Breast epithelium (tissue), 4 donors: ENCODE measurements at places on chromosomes 13 and 19. TPM values are rescaled to one million over a fixed set of nuclear protein-coding genes. Genes with fewer than 3 reads are reported as not detected.

DNA sequence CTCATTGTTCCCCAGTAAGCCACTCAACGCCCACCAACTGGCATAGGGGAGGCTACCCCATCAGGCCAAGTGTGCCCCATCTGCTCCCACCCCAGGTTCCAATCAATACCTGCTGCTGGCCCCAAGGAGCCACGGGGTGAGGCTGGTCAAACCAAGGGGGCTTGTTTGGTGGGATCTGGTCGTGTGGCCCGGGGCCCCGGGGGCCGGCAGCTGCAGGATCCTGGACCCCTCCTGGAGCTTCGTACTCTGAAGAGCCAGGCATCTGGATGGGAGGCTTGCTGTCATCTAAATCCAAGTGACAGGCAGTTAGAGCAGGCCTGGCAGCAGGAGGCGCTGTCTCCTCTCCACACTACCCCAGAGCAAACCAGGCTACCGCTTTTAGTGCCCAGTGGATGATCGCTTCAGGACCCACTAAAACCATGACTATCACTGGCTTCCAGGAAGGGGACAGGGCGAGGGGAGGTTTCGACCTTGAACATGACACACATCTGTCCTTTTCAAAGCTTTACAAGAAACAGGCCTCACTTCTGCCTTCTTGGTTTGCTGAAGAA is 14.2 kb downstream of the CHERP start:
- no peak for DNase-seq

DNA sequence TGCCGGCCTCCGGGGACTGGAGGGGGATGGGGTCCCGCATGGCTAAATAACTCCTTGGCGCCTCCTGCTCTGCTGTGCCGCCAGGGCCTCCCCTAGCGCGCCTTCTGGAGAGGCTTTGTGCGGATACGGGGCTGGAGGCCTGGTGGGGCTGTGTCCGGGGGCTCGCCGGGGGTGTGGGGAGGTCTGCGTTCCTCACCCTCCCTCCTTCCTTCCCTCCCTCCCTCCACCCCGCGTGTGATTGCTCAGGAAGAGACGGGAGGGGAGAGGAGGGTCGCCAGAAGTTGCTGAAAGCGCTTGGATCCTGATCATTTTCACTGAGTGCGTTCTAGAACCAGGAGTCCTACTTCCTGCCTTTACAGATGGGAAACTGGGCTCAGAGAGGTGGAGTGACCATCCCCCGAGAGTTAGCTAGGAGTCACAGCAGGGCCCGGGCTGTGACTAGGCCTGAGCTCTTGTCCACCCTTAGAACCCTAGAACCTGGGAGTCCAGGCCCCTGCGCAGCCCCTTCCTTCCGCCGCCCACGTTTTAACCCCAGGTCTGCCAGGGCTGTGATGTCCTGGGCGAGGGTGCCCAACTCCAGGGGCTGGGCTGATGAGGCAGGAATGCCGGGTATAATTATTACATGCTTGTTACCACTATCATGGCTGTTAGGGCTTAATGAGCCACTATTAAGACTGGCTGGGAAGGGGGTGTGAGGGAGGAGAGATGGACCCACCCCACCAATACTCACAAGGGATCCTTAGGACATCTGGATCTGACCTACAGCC is 782 bp upstream of the JUND start:
- DNase-seq, result peak; percentile 72

DNA sequence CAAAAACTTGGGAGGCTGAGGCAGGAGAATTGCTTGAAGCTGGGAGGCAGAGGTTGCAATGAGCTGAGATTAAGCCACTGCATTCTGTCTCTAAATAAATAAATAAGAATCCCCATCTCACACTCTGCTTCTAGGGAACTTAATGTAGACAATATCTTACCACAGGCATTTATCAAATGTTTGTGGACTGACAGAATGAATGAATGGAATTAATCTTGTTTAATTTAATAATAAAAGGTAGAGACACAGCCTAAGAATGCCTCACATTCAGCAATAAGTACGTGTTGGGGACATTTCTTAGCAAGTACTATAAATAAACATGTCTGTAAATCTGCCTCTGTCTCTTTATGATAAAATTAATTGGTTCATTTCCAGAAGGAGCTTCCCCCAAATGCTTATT is 36.2 kb upstream of the RBM26 start:
- DNase-seq, result no peak

GRCh38 chr13:41847216-41847615 is 113.7 kb downstream of the VWA8 start:
- DNase-seq, result no peak

GRCh38 chr19:7602240-7602934 is 6.7 kb downstream of the CAMSAP3 start:
- DNase-seq, result no peak

DNA sequence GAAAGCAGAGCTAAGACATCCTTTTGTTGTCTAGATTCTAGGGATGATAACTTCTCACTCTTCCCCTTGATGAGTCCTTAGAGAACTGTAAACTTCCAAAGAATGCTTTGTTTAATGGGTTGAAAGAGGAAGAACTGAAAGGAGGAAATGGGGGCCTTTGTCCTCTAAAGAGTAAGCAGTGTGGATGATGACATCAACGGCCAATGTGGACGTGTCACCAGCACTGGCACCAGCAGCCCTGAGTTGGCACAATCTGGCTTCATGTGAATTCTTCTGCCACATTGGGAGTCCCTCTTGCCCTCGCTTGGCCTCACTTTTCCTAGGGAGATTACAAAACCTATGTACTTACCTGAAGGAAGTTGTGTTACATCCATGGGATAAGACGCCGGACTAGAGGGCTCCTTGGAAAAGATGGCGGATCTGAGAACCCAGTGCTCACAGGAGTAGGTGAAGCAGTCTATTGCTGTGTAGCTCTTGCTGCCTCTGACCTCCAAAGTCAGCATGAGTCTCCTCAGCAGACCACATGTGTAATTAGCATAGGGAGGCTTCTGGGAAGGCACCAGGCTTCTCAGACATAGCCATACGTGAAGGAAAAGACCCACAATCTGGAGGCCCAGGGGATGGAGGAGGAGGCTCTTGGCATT is 62.8 kb downstream of the RGCC start:
- DNase-seq, result no peak

GRCh38 chr19:51692468-51692867 is 662 bp upstream of the SPACA6 start:
- DNase-seq, result no peak

DNA sequence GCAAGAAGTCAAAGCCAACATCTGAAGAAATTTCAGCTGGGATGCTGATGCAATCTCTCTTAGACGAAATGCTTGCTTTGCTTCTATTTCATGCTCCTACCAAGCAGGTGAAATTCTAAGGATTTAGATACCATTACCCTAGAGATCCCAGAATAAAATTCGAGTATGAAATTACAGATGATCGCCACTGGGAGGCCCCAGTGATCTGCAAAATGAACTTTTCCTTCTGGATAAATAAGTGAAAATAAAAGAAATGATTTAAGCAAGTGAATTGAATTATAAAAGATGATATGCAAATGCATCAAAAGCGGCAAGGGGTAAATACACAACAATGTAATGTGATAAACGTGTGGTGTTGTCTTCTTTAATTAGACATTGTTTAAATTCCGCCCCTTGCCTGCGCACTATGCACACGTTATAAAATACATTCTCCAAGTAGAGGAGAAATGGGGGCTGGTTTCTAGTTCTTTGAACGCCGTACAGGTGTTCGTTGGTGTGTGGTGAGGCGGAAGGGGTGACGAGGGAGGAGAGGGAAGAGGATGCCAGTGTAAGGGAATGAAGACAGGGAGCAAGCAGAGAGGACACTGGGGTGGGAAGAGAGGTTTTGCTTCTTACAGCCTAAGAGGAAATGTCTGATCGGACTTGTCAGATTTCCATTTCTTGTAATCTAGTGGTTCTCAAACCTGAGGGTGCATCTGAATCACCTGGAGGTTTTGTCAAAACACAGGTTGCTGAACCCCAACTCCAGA is 58.0 kb downstream of the ERCC5 start:
- no peak for DNase-seq

- DNase-seq, result no peak
Measured at GRCh38 chr13:25677956-25678355, 306.2 kb downstream of the ATP8A2 start.

DNA sequence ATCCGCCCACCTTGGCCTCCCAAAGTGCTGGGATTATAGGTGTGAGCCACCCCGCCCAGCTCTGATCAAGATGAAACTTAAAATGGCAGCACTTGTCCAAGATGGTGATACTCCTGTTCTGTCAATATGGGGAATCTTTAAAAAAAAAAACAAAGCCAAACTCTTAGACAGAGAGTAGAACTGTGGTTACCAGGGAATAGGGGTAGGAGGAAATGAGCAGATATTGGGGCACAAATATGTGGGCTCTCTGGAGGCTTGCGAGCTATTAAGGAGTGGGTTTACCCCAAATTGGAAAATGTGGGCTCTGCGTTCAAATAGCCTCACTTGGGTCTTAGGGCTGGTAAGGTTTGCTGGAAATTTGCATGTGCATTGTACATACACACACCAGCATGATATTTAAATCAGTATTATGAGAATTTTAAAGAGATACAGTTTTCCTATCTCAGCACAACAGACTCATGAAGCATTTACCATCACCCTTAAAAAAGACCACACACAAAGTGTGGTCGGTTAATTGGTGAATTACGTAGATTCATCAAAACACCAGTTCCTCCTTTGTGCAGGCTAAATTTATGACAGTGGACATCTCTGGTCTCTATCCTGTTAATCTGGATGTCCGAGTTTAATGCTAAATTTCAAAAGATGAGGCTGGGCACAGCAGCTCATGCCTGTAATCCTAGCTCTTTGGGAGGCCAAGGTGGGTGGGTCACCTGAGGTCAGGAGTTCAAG is 11.3 kb downstream of the CD70 start:
- DNase-seq, result no peak

DNA sequence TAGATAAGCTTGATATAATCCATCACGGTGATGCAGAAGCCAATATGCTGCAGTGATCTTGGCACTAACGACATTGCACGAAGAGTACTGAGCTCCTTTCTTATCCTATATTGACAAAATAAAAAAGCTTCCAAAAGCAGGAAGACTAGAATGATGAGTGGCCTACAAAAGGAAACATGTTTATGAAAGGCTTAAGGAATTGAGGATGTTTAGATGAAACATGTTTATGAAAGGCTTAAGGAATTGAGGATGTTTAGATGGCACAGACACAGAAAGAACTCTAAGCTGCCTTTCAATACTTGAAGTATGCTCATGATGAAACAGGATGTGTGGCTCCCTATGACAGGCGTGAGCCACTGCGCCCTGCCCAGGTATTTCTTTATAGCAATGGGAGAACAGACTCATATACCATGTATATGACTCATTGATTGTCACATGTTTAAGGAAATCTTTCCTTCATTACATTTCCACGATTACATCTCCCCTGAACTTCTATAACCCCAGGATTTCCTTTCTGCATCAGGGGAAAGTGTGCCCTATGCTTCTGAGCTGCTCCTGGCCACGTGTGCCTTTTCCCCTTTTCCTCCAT is 690.8 kb upstream of the ARGLU1 start:
- no peak for DNase-seq

- DNase-seq, result no peak
Measured at GRCh38 chr13:36067746-36068381, 63.3 kb downstream of the DCLK1 start.

- no peak for DNase-seq
Measured at GRCh38 chr19:53771144-53771543, 53.0 kb downstream of the NLRP12 start.

DNA sequence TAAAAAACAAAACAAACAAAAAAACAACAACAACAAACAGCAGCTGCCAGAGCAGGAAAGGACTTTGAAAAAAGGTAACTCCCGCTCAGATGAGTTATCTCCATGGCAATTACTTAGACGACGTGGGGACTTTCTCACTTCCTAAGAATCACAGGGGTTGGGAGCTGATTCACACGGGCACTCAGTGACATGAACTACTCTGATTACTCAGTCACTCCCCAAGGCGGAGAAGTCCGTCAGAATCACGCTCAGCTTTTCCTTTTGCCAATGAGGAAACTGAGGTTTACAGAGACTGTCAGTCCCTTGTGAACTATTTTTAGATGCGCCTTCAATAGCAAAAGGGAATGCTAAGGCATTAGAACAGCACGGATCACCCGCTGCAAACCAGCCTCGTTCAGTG is 32.3 kb upstream of the MATK start:
- DNase-seq, result no peak

- DNase-seq, result no peak
Measured at GRCh38 chr19:19405971-19406877, 749 bp downstream of the GATAD2A start.

DNA sequence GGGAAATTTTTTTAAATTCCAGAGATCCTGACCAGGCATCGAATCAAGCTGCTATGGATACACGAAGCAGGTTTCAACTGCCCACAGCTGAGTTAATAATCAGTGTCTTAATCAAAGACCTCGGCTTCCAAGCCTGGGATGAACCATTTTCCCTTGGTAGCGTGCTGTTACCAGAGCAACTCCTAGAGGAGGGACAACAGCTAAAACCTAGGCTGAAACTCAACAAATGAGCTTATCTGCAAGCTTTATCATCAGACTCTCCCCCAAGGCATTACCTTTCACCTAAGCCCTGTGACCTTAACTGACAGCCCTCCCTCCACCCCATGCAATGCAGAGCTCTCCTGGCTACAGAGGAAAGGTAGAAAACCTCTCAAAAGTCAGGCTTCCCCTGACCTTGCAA is 39.7 kb downstream of the RCBTB1 start:
- DNase-seq, result no peak

DNA sequence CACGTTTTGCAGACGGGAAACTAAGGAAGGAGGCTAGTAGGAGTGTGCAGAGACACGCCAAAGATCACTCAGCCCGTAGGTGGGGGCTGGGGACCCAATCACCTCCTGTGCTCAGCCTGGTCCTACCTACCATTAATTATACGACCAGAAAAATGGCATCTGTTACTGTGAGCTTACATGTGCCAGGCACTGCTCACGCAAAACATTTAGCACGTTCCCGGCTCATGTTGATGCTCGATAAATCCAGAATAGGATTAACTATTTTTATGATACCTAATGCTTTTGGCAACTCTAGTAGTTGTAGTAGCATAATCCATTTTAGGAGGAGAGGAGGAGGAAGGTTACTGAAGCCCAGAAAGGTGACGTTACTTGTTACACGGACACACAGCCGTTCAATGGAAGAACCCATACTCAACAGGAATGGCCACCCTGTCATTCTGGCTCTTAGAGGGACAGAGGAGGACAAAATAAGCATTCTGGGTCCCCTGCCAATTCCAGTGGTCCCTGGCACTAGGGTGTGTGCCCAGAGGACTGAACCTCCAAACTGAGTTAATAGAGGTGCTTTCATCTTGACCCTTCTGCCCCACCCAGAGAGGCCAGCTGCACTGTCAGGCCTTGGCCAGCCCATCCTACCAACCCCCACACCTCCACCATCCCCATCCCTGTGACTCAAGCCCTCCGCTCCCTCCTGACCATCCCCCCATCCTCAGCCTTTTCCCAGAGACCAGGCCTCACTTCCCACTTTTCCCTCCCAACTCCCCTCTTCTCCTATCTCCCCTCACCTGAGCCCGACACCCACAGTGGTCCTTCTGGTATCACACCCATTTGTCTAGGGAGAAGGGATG is 5.0 kb upstream of the EML2 start:
- no peak for DNase-seq

The NLRP4 gene
- total RNA-seq, result not detected

The FXYD1 gene
- 75.5 TPM for total RNA-seq

The ZNF700 gene
- 32.9 TPM for total RNA-seq

The C19orf73 gene
- 5.7 TPM for total RNA-seq

The DAND5 gene
- not detected for total RNA-seq

The PGLYRP1 gene
- not detected for total RNA-seq

The LENG9 gene
- total RNA-seq, result 4.8 TPM

The MBD3L2 gene
- total RNA-seq, result not detected

The ZIC2 gene
- 0.15 TPM for total RNA-seq

The IGFL2 gene
- total RNA-seq, result not detected
